ENCODE measurements at places on chromosomes 12 and 14.

GRCh38 chr12:25957793-25958427 lies 572 bp upstream of the RASSF8 start:
- DNase-seq = no peak

DNA sequence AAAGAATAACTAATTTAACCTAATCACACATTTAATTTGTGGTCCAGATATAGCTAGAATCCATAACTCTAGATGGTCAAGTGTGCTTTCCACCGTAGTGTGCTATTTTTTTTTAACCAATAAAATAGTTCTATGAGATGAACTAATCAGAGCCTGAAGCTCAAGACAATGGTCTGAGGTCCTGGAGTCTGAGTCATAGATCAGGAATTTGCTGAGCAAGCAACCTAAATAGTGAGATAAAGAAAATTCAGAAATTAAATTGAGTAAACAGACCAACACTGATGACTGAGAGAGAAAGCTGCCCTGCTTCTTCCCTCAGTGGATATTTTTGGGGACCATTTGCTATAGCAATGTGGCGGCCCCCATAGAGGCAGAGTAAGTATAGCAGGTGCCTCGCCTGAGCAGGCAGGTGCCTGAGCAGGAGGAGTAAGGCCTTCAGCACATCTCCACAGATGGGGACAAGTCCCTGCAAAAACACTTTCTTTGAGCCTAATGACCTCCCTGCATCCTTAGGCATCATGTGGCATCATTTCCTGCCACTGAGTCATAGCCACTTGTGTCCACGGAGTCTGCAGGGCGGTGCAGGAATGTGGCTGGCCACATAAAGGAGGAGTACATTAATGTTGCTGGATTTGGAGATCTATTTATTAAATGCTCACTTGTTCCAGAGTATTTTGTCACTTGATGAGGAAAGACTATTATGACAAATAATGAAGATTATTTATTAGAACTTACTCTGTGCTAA lies 13.9 kb upstream of the CLEC4E start:
- no peak for DNase-seq

DNA sequence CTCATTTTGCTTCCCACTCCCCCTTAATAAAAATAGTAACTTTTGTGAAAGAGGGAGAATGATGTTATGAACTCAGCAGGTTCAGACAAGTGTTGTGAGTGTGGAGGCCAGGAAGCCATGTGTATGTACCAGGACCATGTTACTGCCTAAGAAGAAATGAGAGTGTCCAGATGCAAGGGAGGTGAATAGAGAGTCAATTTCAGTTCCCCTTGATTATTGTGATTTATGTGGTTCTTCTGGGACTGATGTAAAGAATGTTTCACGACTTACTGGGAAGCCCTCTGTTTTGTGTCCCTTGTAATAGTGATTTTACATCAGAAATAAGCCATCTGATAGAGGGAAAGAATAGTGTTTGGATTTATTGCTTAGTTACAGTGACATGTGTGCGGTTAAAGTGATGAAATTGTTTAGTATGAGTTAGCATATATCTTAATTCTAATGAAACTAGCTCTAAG lies 32.5 kb downstream of the FBXO34 start:
- DNase-seq = no peak

DNA sequence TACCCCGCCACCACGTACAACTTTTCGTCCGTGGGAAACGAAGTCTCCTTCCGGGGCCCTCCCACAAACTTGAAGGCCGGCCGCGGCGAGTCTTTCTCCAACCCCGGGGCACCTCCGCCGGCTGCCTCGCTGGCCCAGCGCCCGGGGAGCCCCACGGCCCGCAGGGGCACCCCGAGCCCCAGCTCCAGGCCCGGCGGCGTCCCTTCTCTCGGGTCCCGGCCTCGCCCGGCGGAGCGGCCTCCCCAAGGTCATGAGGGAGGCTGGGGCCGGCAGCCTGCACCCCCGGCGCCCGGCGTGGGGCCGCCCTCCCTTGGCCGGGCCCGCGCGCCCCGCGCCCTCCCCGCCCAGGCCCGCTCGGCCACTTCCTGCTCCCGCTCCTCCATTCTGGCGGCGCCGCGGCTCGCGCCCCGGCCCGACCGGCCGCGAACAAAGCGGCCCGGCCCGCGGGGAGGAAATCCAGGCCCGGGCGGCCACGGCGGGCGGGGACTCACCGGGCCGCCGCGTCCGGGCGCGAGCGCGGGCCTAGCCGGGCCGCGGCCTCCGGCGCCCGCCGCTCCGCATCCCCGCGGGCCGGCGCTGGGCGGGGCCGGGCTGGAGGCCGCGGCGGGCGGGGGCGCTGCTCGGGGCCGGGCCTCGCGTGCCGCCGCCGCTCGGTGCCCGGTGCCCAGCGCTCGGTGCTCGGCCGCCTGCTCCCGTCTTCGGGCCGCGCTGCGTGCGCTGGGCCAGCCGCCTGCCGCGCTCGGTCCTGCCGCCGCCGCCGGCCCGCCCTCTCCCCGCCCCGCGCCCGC lies at the start of gene AKT1:
TSS of gene AKT1 (minus strand) at position 756 of the 788 bp plus-strand sequence. CDS start 3,105 bp downstream, outside the sequence.
- peak; percentile 26 for DNase-seq

- DNase-seq = no peak
Observed at GRCh38 chr12:94969424-94969823, 34.1 kb downstream of the NDUFA12 start.

GRCh38 chr14:103314496-103315277 lies 19.4 kb upstream of the EIF5 start:
- DNase-seq = no peak

DNA sequence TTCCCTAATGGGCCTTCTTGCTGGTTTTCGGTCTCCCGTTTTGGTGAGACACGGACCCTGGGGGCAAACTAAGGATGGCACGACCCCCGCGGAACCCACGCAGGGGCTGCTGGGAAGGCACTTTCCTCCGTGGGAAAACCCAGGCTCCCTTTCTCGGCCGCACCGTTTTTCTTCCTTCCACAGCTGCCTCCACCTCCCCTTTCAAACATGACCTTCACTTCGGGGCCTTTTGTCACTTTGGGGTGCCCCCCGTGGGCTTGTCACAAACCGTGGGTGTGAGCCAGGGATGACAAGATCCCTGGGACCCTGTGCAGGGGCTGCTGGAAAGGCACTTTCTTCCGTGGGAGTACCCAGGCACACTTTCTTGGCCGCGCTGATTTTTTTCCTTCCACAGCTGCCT lies 268.7 kb downstream of the ALG10 start:
- no peak for DNase-seq

DNA sequence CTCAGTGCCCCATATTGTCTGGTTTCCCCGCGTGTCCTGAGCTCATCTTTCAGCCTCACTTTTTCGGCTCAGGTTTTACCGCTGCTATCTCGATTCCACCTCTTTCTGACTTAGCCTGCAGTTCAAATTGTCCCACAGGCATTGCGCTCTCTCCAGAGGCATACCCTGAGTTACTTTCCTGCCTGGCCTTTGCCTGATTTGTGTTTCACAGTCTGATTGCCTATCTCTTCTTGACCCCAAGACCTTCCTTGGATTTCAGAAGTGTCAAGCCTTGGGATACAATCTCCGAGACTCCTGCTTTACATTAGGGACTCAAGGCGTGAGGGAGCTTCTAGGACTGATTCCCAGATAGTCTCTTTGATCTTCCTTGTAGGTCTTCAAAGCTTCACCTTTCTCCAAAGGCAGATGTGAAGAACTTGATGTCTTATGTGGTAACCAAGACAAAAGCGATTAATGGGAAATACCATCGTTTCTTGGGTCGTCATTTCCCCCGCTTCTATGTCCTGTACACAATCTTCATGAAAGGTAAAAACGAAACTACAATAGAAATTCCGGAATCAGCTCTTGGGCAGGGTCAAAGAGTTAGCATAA lies 629 bp downstream of the LETMD1 start:
- peak; percentile 54 for DNase-seq

DNA sequence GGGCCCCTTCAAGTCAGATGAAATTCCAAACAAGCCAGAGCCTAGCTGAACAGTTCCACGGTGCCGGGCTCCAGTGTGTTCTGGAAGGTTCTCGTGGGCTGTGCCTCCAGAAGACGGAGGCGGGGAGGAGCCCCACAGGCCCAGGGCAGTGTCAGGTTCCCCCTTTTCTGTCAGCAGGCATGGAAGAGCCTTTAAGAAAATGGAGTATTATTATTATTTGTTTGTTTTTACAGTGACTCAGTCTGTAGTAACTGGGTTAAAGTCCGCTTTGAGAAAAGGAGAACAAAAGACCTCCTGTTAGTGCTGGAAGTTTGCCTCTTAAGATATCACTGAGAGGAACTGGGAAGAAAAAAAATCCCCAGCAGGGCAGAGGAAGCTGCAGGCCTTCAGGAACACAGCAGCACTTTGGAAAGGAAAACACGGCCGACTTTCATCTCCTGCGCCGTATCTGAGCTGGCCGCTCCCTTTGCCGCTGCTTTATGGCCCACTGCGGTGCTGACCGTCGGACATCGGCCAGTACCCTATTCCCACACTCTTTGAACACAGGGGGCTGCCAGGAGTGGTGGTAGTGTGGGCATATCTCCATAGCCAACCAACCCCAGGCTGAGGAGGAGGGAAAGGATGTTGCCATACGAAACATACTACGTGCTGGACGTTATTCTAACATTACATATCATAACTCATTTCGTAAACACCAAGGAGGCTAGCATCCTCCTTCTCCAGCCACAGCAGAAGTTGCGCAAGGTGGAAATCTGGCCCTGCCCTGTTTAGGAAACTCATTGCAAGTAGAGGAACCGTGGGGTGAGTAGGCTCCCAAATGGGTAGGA lies 194.0 kb downstream of the ZFP36L1 start:
- no peak for DNase-seq

GRCh38 chr12:65300679-65301349 lies 22.3 kb downstream of the MSRB3 start:
- DNase-seq = no peak

GRCh38 chr12:37541356-37541755 lies 775.2 kb upstream of the ALG10B start:
- no peak for DNase-seq

GRCh38 chr12:91215940-91216454 lies 33.4 kb upstream of the DCN start:
- DNase-seq = no peak

DNA sequence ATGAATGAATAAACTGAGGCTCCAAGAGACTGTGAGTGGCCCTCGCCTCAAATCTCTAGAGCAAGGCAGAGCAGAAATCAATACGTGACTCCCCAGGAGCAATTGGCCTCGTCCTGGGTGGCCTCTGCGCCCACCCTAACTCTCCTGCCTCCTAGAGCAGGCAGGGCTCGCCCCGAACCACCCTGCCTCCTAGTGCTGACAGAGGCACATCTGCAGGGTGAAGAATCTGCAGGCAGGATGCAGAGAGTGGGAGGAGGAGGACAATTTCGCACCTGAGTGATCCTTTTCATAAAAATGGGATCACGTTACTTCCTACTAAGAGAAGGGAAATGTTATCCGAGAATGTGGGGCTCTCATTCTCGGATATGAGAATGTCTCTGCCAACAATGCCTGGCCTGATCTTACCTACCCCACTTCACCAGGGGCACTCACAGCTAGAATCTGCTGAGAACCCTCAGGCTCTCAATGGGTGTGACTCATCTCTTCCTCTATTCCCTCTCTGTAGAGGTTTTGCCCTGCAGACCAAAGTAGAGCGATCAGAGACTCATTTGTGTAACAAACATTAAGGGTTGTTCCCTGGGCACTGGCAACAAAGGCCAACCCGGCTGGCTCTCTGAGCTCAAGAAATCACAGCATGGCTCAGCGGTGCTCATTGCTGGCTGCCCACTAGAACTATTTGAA lies 61.7 kb upstream of the BCL2L14 start:
- peak; percentile 46 for DNase-seq

- DNase-seq = no peak
Observed at GRCh38 chr12:103824290-103824689, 16.7 kb downstream of the NT5DC3 start.

DNA sequence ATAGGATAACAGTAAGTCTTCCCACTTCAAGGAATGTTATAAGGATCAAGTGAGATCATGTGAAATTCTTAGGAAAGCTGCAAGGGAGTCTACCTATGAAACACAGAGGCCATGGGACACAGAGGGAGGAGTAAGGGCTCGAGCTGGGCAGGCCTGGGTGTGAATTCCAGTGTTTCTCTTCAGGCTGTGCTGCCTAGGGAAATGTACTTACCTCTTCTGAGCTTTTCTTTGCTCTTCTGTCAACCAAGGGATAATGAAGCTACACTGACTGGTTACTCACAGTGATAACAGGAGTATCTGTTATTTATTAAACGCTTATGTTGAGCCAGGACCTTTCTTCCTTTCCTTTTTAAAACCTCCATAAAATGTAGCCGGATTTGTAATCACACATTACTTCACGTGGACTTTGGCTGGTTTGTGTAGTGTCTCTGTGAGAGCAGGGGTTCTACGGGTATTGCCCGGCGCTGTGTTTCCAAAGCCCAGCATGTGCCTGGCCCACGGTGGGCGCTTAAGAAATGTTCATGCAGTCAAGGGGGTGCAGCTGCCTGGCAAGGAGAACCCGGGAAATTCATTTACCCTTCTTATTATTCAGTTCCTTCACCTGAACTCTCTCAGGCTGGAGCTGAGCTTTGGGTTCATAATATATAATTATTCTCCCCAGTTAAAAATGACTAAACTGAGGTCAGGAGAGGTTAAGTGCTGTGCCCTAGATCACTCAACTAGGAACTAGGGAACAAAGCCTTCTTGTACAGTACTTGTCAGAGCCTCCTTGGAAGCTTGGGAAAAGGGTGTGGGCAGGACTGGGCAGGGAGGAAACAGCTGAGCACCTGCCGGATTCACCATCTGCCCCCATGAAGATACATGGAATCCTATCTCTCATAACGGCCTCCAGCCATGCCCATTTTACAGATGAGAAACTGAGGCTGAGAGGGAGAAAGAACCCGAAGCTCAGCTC lies 214.2 kb downstream of the CACNA1C start:
- no peak for DNase-seq

DNA sequence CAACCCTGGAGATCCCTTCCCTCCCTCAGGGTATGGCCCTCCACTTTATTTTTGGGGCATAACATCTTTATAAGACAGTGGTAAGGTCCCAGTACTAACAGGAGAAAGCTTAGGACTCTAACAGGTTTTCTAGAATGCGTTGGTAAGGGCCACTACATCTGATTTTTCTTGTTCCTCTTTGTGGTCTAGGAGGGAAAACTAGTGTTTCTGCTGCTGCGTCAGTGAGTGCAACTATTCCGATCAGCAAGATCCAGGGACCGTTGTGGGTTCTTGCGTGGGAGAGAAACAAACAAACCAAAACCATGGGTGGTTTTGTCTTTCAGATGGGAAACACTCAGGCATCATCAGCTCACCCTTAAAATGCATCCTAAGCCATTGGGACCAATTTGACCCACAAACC lies 123.6 kb upstream of the SLC16A7 start:
- no peak for DNase-seq

DNA sequence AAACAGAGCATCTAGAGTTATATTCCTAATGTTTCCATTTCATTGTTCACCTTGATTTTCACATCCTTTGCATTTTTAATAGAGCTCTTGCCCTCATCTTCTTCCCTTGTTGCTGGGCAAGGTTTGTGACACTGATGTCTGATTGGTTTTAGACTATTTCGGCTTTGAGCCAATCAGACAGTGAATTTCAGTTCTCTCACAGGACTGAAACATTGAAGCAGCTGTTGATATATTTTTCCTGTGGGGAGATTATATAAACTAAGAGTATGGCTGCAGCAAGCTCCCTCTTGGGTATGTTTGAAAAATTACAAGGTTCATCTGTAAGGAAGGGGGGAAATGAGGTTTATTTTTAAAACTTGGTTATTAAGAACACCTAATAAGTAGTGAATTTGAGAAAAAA lies 51.2 kb downstream of the ATF7IP start:
- DNase-seq = peak; percentile 73

Measured in CD4-positive, alpha-beta memory T cell (primary cell).